ENCODE measurements at places on chromosomes 1 and 21.
A peak's percentile ranks its signal among the peaks of the same experiment; 100 is the strongest.

- DNase-seq = no peak
Observed at GRCh38 chr1:78840453-78841271, 165.9 kb downstream of the ADGRL4 start.

DNA sequence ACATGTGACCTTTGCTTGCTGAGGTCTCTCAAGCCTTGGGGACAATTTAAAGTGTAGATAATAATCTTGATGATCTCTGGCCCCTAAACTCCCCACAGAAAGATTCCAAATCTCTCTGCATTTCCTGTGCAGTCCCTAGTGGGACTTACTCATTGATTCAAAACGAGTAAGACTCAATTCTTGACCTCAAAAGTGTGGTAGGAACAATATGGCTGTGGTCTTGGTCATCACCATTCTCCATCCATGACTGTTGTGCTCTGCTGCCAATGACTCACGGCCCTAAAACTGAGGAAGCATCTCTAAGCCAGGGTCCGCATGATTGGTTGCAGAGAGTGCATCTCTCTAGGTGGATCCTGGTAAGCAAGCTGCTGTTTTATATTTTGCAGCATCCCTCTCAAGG, 268.0 kb downstream of the PTGER3 start:
- DNase-seq = no peak

DNA sequence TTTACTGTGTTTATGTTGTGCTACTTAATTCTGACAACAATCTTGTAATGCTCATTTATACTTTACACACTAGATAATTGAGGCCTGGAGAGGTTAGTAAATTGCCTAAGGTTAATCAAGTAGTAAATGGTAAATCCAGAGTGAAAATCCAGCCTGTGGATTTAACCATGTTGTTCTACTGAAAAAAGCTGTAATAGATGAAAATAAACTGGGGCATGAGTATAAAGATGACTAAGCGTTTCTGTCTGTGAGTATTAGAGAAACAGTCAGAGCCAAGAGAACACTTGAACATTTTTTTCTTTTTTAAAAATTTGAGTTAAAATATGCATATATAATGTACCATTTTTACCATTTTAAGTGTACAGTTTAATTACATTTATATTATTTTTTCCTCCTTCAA, 47.9 kb upstream of the LEPR start:
- DNase-seq = no peak

DNA sequence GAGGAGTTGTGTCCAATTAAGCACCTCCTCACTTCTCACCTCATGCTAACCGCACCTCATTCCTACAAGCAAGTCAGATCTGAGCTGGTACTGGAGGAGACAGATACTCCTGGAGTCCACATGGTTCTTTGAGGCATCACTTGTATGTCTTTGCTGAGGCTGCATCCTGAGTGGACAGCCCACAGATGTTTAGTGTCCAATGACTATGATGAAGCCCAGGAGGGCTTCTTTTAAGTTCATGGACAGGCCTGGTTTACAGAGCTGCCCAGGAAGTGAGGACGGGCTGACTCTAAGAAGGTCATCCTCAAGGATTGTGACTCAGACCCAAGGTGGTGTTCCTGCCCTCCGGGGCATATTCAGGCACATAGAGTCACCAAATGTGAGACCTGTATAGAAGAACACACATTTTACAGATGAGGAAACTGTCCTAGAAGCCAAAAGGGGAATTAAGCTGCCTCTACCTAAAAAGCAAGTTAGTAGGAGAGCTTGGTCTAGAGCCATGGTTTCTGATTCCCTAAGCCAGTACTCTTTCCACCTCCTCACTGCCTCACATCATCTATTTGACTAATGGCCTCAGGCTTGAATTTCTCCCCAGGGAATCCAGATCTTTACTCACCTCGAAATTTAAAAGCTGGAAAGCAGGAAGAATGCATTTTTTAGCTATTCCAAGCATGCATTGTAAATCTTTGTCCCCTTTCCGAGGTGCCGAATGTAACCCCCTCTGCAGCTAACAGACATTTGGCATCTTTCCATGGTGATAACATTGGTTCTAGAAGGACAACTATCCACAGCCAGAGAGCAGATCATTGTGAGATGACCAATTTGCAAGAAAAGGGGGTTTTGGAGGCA, 228.1 kb downstream of the OMA1 start:
- DNase-seq = no peak

DNA sequence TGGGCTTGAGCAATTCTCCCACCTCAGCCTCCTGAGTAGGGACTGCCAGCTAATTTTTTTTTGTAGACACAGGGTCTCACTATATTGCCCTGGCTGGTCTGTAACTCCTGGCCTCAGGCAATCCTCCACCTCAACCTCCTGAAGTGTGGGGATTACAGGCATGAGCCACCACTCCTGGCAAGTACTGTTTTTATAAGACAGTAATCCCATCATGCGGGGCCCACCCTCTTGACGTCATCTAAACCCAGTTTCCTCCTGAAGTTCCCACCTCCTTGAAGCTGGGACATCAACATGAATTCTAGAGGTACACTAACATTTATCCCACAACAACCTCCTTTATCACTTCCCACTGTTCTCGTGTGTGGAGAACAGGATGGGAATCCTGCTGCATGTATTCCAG, 104.7 kb downstream of the SPATA46 start:
- no peak for DNase-seq

DNA sequence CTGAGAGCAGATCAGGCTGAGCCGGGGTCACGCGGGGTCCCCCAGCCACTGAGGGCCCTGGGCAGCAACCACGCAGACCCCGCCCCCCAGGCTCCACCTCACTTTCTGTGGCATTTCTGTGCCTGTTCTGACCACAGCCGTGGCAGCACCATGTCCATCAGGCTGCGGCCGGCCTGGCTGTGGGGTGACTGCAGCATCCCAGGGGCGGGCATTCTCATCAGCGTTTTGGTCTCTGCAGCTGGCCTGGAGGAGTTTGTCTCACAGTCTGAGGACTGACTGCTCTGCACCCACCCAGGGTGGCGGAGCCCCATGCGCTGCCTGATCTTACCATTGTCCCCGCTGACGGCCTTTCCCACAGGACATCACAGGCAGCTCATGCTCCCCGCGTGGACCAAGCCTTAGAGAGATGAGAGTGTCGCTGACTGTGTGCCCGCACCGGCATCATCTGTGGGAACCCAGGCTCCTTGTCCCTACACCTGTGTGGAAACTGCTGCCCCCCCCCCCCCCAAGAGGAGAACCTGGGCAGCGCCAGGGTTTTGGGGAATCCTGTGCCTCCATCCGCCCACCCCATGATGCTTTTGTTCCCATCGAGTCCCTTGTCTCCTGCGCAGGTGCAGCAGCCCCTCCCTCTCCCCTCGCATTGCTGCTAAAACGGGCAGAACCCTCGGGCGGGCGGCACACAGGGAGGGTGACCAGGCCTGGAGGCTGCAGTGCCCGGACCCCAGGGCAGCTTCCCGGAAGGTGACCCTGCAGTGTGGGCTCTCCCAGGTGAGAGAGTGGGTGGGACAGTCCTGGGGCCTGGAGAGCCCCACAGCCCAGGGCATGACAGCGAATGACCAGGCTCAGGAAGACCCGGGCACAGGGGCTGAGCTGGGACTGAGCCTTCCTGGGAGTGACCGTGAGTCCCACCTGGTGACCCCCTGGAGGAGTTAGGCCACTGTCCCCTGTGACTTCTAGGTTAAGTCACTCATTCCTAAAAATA, 1.8 kb downstream of the KRTAP10-1 start:
- DNase-seq = no peak

DNA sequence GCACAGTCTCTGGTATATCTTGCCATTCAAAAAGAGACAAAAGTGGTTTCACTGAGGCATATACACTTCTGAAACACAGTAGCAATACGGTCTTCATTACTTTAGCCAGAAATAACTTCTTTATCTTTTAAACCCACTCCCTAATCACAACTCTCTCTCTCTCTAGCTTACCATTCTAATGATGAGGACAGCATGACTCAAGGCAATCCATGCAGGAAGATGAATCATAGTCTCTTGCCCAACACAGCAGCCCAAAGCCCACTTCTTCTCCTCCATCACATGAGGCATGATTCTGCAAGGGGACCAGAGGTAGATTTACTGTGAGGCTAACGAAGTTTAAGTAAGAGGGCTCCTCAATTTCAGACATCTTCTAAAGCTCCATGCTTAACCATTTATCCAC, 285.0 kb upstream of the NR5A2 start:
- DNase-seq = peak; percentile 88

DNA sequence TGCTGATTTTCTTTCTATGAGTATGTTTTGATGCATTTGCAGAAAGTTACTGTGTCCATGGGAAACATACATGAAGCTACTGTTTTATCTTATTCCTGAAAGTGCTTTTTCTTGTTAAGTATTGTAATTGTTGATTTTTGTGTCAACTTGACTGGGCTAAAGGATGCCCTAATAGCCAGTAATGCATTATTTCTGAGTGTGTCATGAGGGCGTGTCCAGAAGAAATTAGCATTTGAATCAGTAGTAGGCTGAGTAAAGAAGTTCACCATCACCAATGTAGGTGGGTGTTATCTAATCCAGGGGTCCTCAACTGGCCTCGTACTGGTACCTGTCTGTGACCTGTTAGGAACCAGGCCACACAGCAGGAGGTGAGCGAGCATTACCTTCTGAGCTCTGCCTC, 760.2 kb downstream of the PLA2G4A start:
- no peak for DNase-seq

DNA sequence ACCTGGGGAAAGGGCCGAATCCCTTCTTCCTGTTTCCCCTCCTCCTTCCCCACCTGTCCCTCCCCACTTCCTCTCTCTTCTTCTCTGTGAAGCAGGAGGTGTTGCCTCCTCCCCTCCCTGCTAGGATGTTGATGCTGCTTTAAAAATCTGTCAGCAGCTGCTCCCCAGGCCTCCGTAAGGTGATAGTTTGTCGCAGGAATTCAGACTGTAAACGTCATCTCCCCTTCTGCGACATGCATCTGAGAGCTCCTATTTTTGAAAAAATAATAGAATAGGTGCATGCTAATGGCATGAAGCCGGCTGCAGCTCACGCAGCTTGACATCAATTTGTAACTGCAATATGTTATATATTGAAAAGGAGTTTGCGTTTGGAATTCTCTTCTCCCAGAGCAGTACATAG, 70.1 kb downstream of the KAZN start:
- no peak for DNase-seq

- no peak for DNase-seq
Observed at GRCh38 chr1:218249338-218250140, 35.6 kb upstream of the RRP15 start.

GRCh38 chr1:3463891-3464648, 9.6 kb downstream of the ARHGEF16 start:
- no peak for DNase-seq

DNA sequence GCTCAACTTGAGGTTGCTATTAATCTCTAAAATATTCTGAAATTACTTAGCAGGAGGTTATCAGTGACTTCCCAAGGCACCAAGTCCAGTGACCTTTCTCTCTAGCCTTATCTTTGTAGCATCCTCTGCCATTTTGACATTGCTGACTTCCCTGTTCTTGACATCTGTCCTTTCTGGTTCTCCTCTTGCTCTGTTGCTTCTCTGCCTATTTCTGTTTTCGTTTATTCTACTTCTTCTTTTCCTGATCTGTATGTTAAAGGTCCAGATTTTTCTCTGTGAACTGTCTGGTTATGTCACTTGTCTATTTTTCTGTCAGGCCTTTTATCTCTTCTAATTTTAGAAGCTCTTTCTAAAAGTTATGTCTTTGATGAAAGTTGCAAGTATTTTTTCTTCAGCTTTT, 178.8 kb downstream of the VPS13D start:
- no peak for DNase-seq

DNA sequence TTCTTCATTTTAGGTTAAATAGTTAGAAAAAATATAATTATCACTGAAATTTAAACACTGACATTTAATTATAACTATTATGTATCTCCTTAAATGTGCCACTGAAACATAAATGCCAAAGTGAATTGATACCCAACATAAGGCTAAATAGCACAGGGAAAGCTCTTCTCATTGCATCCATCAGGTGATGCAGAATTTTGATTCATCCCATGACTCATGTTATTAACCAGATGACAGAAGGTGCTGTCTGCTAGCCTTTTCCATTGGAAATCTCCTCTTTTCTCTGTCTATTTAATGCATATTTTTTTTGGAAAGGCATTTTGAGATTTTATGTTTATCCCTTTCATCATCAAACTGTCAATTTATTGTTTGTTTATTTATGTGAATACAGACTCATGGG, 136.8 kb downstream of the KCNK2 start:
- no peak for DNase-seq

DNA sequence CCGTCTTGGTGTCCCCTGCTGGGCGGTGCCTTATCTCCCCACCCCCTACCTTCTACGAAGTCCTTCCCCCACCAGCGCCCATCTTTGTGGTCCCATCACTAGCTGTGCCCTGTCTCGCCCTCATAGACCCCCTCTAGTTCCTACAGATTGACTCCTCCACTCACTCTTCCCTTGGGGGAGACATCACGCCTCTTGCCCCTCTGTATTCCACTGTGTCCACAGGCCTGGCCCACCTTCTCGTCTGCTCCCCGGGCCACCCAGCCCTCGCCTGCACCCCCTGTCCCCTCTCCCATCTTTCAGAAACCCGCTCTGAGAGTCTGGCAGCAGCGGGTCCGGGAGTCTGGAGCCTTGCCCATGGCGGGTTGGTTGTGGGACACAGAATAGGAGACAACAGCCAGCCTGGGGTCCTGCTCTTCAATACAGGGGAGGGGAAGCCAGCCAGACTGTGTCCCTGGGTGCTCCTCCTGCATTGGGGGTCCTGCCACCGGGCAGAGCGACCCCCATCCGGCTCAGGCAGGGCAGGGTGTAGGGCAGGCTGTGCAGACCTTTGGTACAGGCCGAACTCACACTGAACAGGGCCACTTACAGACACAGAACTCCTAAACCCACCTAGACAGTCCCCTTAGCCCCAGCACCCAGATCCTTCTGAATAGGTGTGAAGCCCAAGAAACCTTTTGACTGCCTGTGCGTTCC, 1.1 kb downstream of the RNF187 start:
- no peak for DNase-seq

GRCh38 chr1:1788646-1789431, 10.6 kb upstream of the NADK start:
- DNase-seq = peak; percentile 29

GRCh38 chr21:40886931-40887330, 40.0 kb upstream of the DSCAM start:
- no peak for DNase-seq

- DNase-seq = no peak
Observed at GRCh38 chr21:43845386-43845785, 19.6 kb upstream of the AGPAT3 start.

DNA sequence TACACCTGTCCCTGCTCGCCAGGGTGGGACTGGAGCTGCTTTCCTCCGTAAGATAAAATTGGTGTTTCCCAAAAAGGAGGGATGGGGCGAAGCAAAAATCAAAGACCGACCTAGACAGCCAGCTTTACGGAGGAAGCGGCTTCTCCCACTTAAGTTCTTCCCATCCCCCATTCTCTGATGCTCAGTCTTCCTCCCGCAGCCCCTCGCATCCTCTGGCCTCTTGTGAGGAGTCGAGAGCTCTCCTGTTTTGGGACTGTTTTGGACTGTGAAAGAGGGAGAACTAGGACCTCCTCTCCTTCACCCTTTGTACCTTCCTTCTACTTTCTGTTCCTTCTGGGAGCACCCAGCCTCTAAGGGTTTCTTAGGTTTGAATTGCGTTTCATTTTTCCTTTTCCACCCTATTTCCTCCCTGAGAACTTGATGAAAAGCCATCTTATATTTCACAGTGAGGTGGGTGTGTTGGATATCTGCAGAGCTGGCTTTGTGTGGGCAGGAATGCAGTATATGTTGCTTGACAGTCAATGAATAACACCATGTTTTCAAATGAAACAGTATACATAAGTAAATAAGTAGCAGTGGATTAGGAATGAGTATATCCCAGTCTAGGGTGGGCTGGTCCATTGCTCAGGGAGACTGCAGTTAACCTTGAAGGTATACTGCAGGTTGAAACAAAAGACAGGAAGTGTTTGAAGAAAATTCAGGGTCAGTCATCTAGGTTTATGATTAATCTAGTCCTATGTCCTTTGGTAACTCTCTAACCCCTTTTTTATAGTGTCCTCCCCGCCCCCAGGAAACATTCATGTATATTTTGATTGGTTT, 848 bp downstream of the CTTNBP2NL start:
- no peak for DNase-seq
